ENCODE measurements at places on chromosomes 11 and 22. TPM values are rescaled to one million over a fixed set of nuclear protein-coding genes. Genes with fewer than 3 reads are reported as not detected.

The GLB1L2 gene
- polyA plus RNA-seq = 28.7 TPM

- DNase-seq = no peak
These were observed 16.1 kb downstream of the DGCR2 start for GRCh38 chr22:19105867-19106802.

- DNase-seq = no peak
These were observed 126.9 kb downstream of the ARHGAP8 start for GRCh38 chr22:44879301-44879680.

GRCh38 chr11:10490398-10491241, 35.6 kb downstream of the AMPD3 start:
- peak; percentile 45 for DNase-seq

Data from renal pelvis (tissue), 12 donors.